ENCODE measurements at places on chromosomes 7 and 10. TPM values are rescaled to one million over a fixed set of nuclear protein-coding genes. Genes with fewer than 3 reads are reported as not detected.
A peak's percentile ranks its signal among the peaks of the same experiment; 100 is the strongest.

DNA sequence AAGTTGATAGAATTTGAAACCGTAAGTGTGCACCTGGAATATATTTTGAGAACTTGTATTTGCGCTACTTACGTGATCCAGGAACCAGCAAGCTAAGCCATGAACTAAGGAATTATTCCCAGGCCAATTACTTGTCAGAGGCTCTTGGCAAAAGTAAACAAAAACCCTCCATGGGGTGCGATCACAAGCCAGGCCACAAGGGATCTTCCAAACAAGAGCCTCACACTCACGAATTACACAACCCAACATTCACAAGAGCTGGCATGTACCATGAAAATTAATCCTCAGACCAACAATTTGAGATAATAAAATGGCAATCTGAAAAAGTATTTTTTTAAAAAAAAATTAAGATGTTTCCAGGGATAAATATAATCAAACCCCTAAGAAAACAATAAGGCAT lies 467.0 kb upstream of the AKR1E2 start:
- DNase-seq = no peak
- no peaks in the 10 kb centered on the region for H3K27me3 ChIP-seq
- peaks cover 3% of the 10 kb centered on the region for H3K4me1 ChIP-seq
- no peak overlapping the region for H3K27ac ChIP-seq
- H3K4me3 ChIP-seq = no peak overlapping the region

The SLC13A1 gene
- total RNA-seq = not detected

DNA sequence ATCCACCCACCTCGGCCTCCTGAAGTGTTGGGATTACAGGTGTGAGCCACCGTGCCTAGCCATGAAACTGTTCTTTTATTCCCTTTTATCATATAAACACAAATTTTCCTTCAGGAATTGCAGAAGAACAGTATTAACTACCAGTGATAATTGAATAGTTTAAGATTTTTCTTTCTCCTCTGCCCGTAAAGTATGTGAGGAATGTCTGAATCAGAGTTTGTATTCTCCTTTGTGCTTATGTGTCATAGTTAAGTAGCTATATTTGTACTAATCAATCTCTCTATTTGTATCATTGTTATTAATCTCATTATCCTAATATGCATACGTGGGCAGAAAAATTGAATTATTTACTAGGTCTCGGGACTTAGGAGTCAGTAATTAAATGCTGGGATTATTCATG lies 83.6 kb downstream of the ZNF277 start:
- H3K27me3 ChIP-seq = no peaks in the 10 kb centered on the region
- H3K4me3 ChIP-seq = no peak overlapping the region
- DNase-seq = no peak
- H3K27ac ChIP-seq = no peak overlapping the region
- H3K36me3 ChIP-seq = peaks cover 4% of the 10 kb centered on the region
- peaks cover 8% of the 10 kb centered on the region for H3K4me1 ChIP-seq

- DNase-seq = no peak
- peaks cover 20% of the 10 kb centered on the region for H3K27me3 ChIP-seq
- no peaks in the 10 kb centered on the region for H3K4me1 ChIP-seq
- H3K27ac ChIP-seq = no peak overlapping the region
These were observed 114.6 kb upstream of the RET start for GRCh38 chr10:42962110-42962901.

GRCh38 chr10:75652146-75652740 lies 220.8 kb downstream of the LRMDA start:
- DNase-seq = no peak
- H3K4me3 ChIP-seq = no peak overlapping the region
- no peak overlapping the region for H3K27ac ChIP-seq

DNA sequence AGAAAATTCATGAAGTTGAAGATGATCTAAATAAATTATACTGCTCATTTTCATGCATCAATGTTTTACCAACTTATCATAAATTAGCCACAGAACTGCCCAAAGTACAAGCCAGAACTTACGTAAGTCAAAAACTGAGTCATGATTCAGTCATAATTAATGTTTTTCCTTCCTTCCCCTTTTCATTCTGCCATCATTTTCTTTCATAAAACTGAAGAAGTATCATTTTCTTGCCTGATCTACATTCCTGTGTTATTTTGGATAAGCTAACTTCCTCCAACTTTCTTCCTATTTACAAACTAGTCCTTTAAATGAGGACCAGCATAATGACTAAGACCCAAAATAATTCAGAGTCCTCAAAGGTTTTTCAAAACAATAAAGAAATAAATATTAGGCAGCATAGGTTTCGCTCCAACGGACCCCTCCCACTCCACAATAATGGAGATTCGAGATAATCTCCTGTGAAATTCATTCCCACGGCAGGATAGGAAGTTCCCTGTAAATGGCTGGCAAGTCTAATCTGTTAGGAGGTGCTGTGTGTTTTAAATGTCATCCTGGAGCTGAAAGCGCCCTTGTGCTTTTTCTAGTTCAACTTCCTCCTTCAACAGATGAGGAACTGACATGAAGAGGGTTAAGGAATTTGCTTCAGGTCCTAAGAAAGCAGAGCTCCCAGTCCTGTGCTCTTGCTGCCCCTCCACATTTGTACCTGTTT lies 218.9 kb downstream of the DOCK4 start:
- peaks cover 1% of the 10 kb centered on the region for H3K27me3 ChIP-seq
- H3K4me1 ChIP-seq = no peaks in the 10 kb centered on the region
- DNase-seq = no peak
- no peaks in the 10 kb centered on the region for H3K36me3 ChIP-seq

The FBXL13 gene
- total RNA-seq = 0.58 TPM

The WEE2 gene
- total RNA-seq = not detected

The LIPF gene
- total RNA-seq = not detected

The LRRC61 gene
- total RNA-seq = 23.1 TPM

DNA sequence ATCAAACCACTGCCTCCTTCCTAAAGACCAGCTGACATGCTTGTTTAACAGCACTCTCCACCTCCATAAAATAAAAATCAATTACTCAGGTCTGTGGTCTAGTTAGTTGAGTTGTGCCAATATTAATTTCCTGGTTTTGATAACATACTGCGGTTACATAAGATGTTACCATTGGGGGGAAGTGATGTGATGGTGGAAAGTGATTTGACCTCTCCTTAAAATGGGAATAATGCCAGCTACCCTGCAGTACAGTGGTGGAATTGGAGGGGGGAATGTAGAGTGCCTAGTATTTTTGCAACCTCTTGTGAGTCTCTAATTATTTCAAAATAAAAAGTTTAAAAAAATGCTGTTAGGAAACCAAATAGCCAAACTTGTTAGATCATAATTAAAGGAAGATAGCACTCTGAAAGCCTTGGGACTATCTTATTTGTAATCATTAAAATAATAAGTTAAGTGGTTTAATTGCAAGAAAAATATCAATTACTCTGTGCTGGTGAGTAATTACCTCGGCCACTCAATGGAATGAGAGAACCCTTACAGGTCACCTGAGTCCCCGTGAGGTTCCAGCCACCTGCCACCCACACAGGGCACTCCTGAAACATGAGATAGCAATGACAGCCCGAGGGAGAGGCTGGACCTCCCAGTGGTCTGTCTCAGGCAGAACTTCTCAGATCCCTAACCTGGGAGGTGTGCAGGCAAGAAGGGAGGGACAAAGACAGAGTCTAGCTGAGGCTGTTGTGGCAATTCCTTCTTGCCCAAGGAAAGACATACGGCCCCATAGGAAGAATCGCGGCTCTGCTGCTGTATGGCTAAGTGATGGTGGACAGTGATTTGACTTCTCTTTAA lies 94.1 kb downstream of the SH3PXD2A start:
- H3K4me1 ChIP-seq = peaks cover 79% of the 10 kb centered on the region
- no peak for DNase-seq
- no peak overlapping the region for H3K4me3 ChIP-seq
- no peak overlapping the region for H3K27ac ChIP-seq
- no peaks in the 10 kb centered on the region for H3K27me3 ChIP-seq
- peaks cover 4% of the 10 kb centered on the region for H3K36me3 ChIP-seq

DNA sequence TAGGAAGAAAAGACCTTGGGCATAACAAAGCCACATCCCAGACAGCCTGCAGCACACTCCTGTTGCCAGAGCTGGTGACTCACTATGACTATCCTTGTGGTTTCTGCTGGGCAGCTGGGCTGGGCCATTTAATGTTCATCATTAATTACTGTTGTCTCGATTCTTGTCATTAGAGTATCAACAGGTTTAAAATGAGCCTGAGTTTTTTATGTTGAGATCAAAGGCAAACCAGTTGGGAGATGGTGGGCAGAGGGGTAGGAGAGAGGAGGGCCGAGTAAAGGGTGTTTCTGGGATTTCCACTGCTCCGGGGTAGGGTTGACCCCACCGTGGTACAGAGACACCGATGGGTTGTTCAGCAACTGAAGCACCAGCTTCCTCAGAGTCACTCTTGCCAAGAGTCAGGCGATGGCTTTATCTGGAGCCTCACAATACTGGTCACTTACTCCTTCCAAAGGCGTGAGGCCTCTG lies 128.7 kb upstream of the LYZL1 start:
- no peaks in the 10 kb centered on the region for H3K4me1 ChIP-seq
- DNase-seq = no peak
- H3K27ac ChIP-seq = no peak overlapping the region
- H3K27me3 ChIP-seq = no peaks in the 10 kb centered on the region
- H3K36me3 ChIP-seq = no peaks in the 10 kb centered on the region
- H3K4me3 ChIP-seq = no peak overlapping the region

The VWA2 gene
- total RNA-seq = not detected

GRCh38 chr7:4882169-4883032 lies 1.1 kb downstream of the RADIL start:
- H3K27ac ChIP-seq = no peak overlapping the region
- peaks cover 8% of the 10 kb centered on the region for H3K4me1 ChIP-seq
- no peak for DNase-seq
- no peaks in the 10 kb centered on the region for H3K36me3 ChIP-seq
- H3K4me3 ChIP-seq = peak overlapping the region; percentile 24

DNA sequence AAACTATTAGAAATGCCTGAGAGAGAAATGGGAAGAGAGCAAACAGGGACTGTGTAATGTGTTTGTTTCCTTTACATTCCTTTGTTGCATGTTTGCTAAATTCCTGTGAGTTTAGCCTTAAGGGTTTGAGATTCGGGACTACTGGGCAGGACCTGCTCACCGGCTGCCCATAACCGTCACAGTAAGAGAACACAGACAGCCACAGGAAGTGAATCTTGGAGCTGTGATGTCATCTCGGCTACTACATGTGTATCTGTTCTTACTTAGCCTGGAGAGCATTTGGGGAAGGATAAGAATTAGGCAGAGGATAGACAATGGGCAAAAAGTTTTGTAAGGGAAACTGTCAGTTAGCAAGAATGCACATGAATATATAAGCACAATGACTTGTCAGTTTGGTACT lies 485.1 kb upstream of the KLF6 start:
- H3K27me3 ChIP-seq = peaks cover 3% of the 10 kb centered on the region
- DNase-seq = no peak
- no peaks in the 10 kb centered on the region for H3K36me3 ChIP-seq
- peaks cover 7% of the 10 kb centered on the region for H3K4me1 ChIP-seq

GRCh38 chr10:3775696-3776551 lies 9.1 kb downstream of the KLF6 start:
- H3K27ac ChIP-seq = peak overlapping the region; percentile 58
- peaks cover 68% of the 10 kb centered on the region for H3K36me3 ChIP-seq
- peaks cover 59% of the 10 kb centered on the region for H3K4me1 ChIP-seq
- H3K27me3 ChIP-seq = no peaks in the 10 kb centered on the region
- DNase-seq = no peak
- H3K4me3 ChIP-seq = peak overlapping the region; percentile 37

The C1QL3 gene
- 0.15 TPM for total RNA-seq

DNA sequence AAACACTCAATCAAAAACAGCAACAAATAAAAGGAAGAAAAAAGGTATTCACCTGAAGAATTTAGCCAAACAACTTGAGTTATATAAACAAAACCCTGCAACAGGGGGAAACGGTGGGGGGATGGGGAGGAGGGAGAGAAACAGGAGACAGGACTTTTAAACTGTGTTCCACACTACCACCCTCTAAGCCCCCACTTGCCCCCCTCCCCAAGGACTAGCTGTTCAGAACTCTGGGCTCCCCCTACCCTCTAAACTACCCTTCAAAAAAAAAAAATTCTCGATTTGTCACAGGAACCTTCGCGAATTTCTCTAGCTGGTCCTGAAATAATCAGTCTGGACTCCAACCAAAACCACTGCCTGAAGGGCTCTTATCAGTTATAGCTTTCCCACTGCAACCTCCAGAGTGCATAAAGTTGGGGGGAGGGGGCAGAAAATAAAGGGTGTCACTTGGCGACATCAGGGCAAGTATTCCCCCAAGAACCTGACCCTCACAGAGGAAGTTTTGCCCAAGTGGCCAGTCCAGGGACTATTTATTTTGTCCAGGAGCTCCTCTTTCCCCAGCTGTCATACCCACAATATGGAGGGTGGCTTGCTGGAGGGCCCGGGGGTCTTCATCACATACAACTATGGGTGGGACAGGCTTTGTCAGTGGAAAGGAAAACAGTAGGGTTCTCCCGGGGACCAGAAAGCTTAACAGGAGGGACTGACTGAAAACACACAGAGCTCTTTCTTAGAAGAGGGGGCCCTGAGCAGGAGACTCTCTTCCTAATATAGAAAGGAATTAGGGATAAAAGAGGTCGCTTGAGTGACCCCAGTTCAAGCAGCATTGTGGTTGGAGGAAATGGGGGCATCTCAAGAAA lies 1.3 kb downstream of the UBE2H start:
- peaks cover 13% of the 10 kb centered on the region for H3K4me1 ChIP-seq
- no peaks in the 10 kb centered on the region for H3K27me3 ChIP-seq
- H3K27ac ChIP-seq = no peak overlapping the region
- H3K4me3 ChIP-seq = no peak overlapping the region
- H3K36me3 ChIP-seq = peaks cover 6% of the 10 kb centered on the region

The C10orf105 gene
- 0.33 TPM for total RNA-seq

GRCh38 chr10:126689461-126689994 lies 19.0 kb upstream of the C10orf90 start:
- H3K4me1 ChIP-seq = no peaks in the 10 kb centered on the region
- H3K4me3 ChIP-seq = no peak overlapping the region
- DNase-seq = no peak
- H3K27ac ChIP-seq = no peak overlapping the region

DNA sequence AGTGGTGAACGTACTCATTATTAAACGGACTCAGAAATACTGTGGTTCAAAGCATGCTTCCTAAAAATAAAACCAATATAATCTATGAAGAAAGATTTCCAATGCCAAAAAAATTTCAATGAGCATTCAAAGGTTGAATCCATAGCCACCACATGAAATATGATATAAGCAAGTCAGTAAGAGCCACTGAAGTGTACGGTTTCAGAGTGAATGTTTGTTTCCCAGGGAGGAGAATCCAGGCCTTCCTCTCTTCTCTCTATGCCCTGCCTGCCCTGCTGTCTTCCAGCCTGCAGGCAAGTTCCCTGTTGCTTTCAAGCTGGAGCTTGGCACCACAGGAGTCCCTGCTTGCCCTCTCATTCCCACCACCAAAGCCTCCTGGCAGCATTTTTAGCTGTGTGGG lies 1171.6 kb upstream of the C7orf33 start:
- no peak for DNase-seq
- no peaks in the 10 kb centered on the region for H3K36me3 ChIP-seq
- no peak overlapping the region for H3K4me3 ChIP-seq
- H3K27me3 ChIP-seq = no peaks in the 10 kb centered on the region
- no peaks in the 10 kb centered on the region for H3K4me1 ChIP-seq

Measured in activated CD4-positive, alpha-beta memory T cell treated with anti-CD3 and anti-CD28 coated beads, Interleukin-2, amount 10 ng/mL, durations not matched to agents 7 days and 5 days (primary cell).